ENCODE measurements at places on chromosomes 1 and 21.

- no peak for DNase-seq
Observed at GRCh38 chr1:164842870-164843269, 283.9 kb downstream of the PBX1 start.

DNA sequence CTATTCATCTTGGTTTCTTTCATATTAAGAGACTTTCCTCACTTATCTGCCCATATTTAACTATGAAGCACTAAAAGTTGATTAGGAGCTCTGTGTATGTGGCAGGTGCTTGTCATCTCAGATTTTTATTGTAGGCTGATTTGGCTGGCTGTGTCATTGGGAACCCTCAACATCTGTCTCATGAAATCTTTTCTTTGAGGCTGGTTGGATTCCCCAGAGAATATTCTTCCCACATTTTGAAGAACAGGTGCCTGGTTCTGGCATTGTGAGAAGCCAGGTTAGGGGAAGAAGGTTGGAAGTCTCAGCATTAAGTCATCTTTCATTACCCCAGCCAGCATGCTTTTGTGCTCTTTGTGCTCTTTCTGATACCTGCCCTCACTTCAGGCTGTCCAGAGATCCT, 37.1 kb downstream of the EEIG2 start:
- no peak for DNase-seq

DNA sequence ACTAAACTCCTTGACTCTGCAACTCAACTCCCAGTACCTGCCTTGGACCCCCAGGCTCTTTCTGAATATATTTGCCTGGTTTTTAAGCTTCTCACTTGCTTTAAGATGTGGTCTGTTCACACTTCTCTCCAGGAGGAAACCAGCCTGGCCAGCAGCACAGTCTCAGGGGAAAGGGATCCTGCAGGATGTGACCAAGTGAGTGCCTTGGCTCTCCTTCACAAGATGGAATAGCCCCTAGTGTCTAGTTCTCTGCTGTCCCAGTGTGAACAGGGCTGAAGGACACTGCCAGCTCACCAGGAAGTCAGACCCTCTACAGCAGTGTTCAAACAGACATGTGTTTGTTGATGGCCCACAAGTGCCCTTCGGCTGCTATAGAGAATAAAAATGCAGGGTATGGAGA, 32.9 kb downstream of the CD244 start:
- DNase-seq = no peak

- no peak for DNase-seq
Observed at GRCh38 chr1:103457886-103458455, 67.5 kb upstream of the RNPC3 start.

DNA sequence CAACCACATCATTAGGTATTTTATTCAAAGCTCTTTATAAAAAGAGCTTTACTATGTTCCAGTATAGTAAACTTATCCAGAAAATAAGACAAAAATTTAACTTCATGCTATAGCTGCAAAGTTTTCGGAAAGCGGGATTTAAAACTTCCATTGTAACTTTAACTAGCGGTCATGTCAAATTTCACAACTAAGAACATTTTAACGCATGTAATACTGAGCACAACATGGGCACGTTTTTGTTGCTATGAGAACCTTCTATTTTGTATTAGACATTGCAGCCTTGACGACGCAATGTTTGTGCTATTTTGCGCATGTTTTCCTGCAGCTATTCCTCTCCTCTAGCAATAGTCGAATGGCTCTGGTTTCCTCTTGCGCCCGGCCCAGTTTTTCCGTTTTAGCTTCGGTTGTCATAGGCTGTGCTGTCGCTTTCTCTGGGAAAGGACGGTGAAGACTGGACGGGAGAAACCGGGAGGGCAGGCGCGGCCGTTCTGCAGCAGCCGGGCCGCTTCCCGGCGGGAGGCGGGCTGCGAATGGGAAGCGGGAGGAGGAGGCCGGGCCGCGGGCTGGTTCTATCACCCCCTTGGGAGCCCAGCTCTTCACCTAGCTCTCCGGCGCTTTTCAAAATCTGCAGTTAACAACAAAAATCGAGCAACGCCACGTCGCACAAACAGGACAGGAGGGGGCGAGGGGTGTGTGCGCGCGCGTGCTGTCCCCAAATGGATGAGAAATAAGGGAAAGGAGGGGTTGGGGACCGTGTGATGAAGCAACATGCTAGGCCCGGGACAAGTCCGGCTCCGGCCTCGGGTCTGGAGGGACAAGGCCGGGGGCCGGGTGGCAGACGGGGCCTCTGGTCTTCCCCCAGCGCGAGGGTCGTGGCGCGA, 105.3 kb upstream of the HNRNPU start:
- DNase-seq = peak; percentile 78

GRCh38 chr1:51247022-51247421, 10.9 kb downstream of the RNF11 start:
- DNase-seq = no peak

DNA sequence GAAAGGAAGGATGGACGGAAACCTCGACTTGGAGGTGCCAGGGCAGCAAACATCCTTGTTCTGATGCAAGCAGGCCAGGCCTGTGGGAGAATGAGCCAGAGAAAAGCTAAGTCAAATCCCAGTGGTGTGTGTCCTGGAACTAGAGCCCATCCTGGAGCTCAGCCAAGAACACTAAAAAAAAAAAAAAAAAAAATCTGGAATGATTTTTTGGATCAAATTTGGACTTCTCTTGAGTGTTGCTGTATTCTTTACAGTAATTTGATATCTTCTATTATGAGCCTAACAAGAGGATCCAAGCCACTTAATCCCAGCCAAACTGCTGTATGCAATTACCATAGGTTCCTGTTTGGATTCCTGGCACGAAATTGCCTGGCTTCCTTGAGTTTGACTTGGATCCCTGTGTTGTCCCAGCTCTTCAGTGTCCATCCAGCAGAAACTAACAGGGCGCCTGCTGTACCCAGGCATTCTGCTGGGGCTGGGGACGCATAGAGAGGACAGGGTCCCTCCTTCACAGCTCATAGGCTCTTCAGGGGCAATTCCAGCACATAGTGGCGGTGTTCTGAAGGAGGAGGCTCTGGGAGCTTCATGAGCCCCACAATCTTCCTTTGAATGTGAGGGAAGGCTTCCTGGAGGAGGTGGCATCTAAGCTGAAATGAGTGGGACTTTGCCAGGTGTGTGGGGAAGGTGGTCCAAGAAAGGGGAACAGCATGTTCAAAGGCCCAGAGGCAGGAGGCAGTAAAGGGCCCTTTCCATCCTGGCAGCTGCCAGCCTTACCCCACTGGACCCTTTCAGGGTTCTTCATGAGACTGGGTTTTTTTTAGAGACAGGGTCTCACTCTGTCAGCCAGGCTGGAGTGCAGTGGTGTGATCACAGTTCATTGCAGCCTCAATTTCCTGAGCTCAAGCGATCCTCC, 24.7 kb downstream of the EPHX1 start:
- DNase-seq = no peak

DNA sequence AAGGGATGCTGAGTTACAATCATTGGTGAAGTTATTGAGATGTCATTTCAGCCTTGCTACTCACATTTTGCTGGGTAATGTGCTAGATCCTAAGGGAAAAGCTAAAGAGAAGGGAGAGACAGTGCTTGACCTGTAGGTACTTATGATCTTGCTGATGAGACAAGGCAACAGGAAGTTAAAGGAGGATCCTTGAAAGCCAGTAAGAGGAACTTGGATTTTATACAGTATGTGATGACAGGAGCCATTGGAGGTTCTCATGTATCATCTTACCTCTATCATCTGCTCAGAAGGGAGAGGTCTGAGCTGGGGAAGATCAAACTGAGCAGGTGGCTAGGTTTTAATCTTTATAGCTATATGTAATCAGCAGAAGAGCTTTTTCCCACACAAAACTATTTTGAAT, 6.3 kb downstream of the APOBEC4 start:
- no peak for DNase-seq

- no peak for DNase-seq
Observed at GRCh38 chr21:24093032-24093431, 1514.2 kb downstream of the MRPL39 start.

GRCh38 chr1:157004327-157004726, 41.2 kb downstream of the ARHGEF11 start:
- DNase-seq = no peak

- no peak for DNase-seq
Observed at GRCh38 chr21:44966135-44967081, 26.6 kb downstream of the SLX9 start.

DNA sequence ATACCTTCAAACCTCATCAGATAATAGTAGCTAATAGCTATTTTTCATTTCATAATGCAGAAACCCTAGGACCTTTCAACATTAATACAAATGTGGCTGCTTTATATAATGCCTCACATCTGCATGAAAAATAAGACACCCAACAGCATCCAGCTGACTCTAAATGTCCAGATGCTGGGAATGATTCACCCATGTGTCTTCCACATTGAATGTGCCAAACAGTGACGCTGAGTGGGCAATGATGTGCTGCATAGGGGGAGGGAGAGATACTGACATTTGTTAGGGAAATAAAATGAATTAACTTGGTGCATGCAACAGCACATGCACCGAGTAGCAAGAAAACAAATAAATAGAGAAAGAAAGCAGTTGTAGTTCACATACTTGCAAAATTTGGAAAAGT, 199.3 kb downstream of the DSCAM start:
- no peak for DNase-seq

DNA sequence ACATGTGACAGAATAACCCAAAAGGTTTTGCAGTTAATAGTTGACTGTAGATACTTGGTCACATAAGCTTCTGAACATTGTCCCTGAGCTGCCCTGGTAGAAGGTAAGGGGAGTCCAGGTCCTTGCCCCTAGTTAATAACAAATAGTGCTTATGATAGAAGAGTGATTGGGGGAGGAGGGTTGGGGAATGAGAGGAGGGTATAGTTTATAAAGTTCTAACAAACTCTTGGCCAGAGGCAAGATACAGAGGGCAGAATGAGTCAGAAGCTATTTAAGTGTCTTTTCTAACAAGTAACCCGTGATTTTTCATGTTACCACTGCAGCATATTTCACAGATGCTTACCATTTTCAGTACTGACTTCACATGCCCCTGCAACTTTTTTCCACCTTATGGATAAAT, 26.7 kb upstream of the MYOCOS start:
- no peak for DNase-seq

GRCh38 chr21:41751611-41752011, 15.2 kb downstream of the RIPK4 start:
- peak; percentile 71 for DNase-seq

DNA sequence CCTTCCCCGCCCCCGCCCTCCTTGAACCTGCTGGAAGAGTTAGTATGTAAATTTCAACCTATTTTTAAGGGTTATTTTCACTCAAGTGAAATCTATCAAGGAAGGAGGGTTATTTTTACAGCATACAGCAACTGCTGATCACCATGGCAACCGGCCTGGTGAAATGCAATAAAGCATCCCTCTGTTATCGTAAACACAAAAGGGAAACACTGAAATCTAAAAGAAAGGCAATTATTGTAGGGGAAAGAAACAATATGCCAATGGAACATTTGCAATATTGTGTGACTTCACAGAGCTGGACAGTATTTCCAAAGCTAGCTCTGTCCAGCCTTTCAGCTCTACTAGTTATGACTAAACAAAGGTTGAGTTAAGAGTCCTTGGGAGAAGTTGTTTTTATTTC, 588.3 kb upstream of the PBX1 start:
- no peak for DNase-seq

GRCh38 chr1:241615043-241615974, 24.9 kb downstream of the CHML start:
- DNase-seq = no peak

- peak; percentile 61 for DNase-seq
Observed at GRCh38 chr1:115098979-115099692, 9.8 kb upstream of the TSPAN2 start.

DNA sequence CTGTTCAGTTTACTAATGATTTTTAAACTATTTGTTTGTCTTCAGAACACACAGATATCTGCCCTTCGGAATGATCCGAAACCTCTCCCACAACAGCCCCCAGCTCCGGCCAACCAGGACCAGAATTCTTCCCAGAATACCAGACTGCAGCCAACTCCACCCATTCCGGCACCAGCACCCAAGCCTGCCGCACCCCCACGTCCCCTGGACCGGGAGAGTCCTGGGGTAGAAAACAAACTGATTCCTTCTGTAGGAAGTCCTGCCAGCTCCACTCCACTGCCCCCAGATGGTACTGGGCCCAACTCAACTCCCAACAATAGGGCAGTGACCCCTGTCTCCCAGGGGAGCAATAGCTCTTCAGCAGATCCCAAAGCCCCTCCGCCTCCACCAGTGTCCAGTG, 51.6 kb downstream of the ACP6 start:
- DNase-seq = no peak

DNA sequence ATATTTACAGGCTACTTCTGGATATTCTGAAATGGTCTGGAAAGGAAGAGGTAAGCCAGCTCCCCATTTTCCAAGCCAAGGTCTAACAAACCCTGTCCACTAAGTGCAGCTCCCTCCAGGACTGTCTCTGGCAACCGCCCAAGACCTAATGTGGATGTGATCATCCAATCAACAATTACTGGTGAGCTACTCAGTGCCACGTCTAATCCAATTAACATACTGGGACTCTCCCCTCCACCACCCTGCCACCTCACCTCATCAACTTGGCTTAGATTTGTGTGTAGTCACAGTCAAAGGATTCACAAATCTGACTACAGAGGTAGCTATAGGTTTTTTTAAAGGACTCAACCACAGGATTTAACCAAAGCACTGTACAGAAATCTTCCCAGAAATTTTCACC, 25.4 kb upstream of the S100A7 start:
- no peak for DNase-seq

DNA sequence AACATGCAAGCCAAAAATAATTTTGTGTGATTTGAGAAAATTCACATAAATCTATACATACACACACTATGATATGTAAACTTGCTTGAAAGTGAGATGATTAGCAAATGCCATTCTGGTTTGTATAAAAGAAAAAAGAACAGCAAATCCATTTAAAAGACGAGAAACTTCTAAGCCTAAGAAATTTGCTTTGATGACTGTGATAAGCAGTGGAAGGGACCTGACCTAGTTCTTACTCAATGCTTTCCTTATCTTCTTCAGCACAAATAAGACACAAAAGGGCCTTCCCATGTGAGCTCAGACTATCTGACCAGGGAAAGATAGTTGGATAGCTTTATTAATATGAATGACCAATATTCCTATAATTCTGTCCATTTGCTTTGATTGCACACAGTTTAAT, 25.3 kb upstream of the NMNAT2 start:
- DNase-seq = no peak

GRCh38 chr1:202857136-202857610, 31.8 kb downstream of the RABIF start:
- DNase-seq = no peak

DNA sequence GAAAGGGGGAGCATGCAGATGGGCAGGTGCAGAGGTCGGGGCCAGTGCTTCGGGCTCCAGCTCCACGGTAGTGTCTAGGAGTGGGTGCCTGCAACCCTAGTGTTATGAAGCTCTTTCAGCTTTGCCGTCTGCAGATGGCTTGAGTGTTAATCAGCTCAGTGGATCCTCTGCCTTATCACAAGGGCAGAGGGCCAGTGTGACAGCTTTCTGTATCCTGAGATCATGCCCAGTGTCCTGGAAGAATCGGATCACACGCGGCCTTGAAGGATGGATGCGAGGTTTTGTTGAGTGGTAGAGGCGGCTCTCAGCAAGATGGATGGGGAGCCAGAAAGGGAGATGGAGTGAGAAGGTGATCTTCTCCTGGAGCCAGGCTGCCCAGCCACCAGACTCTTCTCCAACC, 25.5 kb upstream of the C1orf146 start:
- DNase-seq = no peak

Data from PC-9 (cell line).